ENCODE measurements at places on chromosomes 2 and 18.

GRCh38 chr18:50158866-50159653 lies 35.9 kb downstream of the MYO5B start:
- no peak for DNase-seq

DNA sequence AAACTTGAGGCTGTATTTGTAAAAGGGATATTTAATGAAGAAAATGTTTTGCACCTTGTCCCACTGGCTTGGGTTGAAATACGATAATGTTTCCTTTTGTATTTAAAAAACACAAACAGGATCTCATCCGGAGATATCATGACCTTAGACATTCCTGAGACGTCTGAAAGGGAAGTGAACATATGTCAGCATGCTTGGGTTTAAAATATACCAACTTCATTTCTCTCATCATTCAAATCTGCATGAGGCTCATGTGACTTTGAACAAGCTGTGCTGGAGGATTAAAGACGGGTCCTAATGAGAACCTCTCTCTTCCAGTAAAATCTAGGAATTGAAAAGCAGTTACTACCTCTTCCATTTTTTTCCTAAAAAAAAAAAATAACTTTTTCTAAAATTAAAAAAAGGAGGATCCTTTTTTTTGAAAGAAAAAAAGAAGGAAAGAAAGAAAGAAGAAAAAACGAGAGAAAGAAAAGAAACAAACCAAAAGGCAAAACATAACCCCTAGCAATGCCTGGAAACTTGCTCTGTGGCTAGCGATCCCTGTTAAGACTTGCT lies 106.8 kb upstream of the ZFP36L2 start:
- DNase-seq = no peak

- DNase-seq = no peak
Measured at GRCh38 chr18:22974707-22975106, 41.6 kb downstream of the RBBP8 start.

DNA sequence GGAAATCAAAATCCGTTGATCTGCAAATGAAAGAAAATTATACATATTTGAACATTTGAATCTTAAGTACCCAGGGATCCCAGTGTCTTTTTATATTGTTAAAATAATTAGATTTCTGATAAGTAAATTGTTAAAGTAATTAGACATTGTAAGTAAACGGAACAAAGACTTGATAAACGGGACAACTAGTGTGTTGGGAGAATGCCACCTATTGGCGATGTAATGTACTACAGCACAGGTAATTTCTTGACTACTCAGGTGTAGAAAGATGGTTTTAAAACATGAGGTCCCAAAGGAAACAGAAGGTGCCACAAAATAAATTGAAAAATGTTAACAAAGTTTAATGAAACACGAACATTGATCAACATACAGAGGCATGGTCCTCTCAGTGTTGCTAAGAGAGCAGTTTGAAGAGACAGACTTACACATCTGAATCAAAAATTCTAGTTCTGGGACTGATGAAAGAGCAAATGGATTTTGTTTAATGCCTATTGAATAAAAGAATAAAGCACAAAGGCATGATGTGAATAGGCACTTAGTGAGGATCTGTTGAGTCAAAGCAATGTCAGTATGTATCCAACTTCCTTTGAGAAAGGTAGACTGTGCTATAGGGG lies 103.4 kb upstream of the RASGRP3 start:
- DNase-seq = peak; percentile 26

GRCh38 chr2:34831096-34831495 lies 1232.0 kb upstream of the FAM98A start:
- no peak for DNase-seq

All from CD4-positive, alpha-beta T cell treated with Interleukin-6 at 100 ng/mL for 8 hours (primary cell).